ENCODE measurements at places on chromosomes 1 and 21.

GRCh38 chr1:107277022-107277421 lies 136.2 kb downstream of the NTNG1 start:
- DNase-seq = peak; percentile 69

- DNase-seq = no peak
Observed at GRCh38 chr1:209755926-209756614, at the start of gene TRAF3IP3. TSS of gene TRAF3IP3 (plus strand) at chr1:209756053. CDS start at chr1:209760040, 3,987 bp downstream.

GRCh38 chr1:202656951-202657646 lies 53.2 kb downstream of the SYT2 start:
- peak; percentile 68 for DNase-seq

DNA sequence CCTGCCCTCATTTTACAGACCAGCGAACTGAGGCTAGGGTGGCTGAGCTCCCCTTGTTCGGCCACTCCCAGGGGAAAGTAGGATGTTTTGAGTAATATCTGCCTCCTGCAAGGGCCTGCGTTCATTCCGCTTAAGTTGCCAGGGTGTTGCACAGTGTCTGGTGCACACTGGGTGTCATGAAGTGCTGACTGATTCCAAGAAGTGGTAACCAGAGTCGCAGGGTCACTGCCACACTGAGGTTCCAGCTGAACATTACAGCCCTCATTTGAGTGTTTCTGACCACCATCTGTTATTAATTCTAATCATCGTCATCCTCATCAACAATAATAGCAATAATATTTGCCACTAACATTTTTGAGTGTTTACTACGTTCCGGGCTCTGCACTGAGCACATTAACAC lies 250.6 kb downstream of the KAZN start:
- no peak for DNase-seq

GRCh38 chr1:8747879-8748825 lies 69.3 kb downstream of the RERE start:
- no peak for DNase-seq

DNA sequence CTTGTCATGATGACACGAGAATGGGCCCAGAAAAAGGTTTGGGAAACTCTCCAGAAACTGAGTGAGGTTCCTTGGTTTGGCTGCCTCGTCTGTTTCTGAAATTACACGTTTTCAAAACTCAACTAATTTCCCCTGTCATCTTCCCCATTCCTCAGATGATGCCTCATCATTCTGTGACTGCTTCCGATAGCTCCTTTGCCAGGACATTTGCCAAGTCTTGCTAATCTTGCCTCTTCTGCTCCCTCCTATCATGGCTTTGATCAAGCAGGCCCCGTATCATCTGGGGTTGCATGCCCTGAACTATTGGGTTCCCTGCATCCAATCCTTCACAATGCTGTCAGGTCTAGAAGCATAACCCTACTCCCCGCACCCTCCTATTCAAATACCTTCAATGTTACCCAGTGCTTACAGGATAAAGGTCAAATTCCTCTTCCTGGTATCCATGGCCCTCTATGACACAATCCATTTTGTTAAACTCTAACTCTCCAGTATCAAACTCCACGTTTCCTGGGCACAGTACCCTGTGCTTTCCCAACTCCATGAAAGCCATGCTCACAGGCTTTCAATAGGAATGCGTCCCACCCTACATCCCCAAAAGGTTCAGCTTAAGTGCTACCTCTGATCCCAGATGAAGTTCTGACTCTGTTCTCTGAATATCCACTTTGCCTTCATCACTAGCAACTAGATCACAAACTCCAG lies 22.2 kb upstream of the TMEM200B start:
- DNase-seq = peak; percentile 36

Data from ACHN (cell line).